ENCODE measurements at places on chromosomes 13 and 19.
A peak's percentile ranks its signal among the peaks of the same experiment; 100 is the strongest.

DNA sequence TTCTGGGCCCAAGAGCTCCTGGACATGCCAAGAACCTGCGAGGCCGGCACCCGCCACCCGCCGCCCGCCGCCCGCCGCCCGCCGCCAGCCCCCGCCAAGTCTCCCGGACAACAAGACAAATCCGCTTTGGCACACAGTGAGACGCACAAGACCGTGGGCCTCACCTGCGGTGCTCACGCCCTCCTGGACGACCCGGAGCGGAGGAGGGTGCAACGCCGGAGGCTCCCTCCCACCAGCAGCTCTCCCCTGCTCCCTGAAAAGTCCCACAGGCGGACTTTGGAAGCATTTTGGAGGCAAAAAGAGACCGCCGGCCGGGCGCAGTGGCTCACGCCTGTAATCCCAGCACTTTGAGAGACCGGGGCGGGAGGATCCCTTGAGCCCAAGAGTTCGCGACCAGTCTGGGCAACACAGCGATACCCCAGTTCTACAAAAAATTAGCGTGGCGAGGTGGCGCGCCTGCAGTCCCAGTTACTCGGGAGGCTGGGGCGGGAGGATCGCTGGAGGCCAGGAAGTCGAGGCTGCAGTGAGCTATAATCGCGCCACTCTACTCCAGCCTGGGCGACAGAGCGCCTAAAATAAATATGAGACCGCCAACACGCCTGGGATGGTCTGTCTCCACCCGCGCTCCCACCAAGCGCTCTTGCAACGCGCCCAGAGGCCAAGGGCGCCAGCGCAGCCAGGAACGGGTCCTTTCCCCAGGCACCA is 783 bp downstream of the RHPN2 start:
- DNase-seq, result no peak

GRCh38 chr13:29969286-29969685 is 118.9 kb upstream of the UBL3 start:
- DNase-seq, result peak; percentile 98

DNA sequence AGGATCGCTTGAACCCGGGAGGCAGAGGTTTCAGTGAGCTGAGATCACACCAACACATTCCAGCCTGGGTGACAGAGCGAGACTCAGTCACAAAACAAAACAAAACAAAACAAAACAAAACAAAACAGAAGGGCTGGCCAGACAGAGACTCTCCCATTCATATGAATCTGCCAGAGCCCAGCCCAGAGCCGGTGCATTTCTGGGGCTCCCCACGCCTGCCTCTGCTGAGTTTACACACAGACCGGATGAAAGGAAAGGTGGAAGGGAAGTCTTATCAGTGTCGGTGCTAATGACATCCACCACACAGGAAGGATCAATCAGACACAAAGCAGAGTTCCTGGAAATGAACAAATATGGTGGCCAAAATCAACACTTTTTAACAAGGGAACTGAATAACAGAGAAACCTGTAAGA is 6.8 kb downstream of the TRAPPC6A start:
- no peak for DNase-seq

GRCh38 chr13:114143806-114144605 is 11.6 kb upstream of the RASA3 start:
- DNase-seq, result no peak

GRCh38 chr13:74907788-74908187 is 574.2 kb downstream of the TBC1D4 start:
- DNase-seq, result no peak

DNA sequence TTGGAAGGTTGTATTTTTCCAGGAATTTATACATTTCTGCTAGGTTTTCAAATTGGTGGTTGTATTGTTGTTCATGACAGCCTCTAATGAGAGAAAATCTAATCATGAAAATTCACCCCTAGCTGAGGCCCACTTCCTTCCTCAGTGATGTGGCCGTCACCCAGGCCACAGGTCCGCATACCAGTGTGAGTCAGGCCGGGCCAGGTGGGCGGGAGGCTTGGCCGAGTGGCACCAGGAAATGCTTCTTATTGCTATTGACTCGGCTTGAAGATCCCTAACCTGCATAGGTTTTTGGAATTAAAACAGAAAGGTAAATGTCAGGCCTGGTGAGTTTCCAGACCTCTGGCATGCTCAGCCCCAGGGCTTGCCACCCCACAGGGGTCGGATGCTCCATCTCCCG is 88.7 kb downstream of the SCGB2B2 start:
- no peak for DNase-seq
